ENCODE measurements at places on chromosomes 6 and 20.

DNA sequence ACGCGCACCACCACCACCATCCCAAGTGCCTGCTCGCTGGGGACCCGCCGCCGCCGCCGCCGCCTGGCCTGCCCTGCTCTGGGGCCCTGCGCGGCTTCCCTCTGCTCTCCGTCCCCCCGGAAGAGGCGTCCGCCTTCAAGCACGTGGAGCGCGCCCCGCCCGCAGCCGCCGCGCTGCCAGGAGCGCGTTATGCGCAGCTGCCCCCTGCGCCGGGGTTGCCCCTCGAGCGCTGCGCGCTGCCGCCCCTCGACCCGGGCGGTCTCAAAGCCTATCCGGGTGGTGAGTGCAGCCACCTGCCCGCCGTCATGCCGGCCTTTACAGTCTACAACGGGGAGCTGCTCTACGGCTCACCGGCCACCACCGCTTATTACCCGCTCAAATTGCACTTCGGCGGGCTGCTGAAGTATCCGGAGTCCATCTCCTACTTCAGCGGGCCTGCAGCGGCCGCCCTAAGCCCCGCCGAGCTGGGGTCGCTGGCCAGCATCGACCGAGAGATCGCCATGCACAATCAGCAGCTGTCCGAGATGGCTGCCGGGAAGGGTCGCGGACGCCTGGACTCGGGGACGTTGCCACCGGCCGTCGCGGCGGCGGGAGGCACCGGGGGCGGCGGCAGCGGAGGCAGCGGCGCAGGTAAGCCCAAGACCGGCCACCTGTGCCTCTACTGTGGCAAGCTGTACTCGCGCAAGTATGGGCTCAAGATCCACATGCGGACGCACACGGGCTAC, 7.2 kb downstream of the PRDM13 start:
- DNase-seq, result no peak

- DNase-seq, result no peak
Observed at GRCh38 chr6:166779963-166780683, 153.1 kb upstream of the RPS6KA2 start.

GRCh38 chr6:6091608-6092002, 84.9 kb upstream of the NRN1 start:
- DNase-seq, result no peak

DNA sequence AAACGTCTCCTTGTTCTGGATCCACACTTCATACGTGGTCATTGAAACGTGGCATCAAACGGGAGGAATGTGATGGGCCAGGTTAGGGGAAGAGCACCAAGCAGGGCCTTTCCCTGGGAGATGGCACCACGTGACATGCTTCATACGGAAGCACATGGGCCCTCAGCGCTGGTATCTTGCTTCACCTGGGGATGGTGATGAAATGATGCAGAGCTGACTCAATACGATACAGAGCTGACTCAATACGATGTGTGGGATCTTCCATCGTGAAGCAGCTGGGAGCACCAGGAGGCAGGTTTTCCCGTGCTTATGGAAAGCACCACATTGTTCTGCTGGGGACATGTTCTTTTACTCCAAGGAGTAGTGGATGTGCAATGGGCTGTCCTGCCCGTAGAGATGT, 22.5 kb upstream of the TAGAP start:
- DNase-seq, result no peak

- DNase-seq, result no peak
Observed at GRCh38 chr20:53292347-53292746, 301.3 kb downstream of the ZNF217 start.
